Left renal pelvis (tissue), 4 donors: ENCODE measurements at places on chromosomes 12 and 14.
A peak's percentile ranks its signal among the peaks of the same experiment; 100 is the strongest.

DNA sequence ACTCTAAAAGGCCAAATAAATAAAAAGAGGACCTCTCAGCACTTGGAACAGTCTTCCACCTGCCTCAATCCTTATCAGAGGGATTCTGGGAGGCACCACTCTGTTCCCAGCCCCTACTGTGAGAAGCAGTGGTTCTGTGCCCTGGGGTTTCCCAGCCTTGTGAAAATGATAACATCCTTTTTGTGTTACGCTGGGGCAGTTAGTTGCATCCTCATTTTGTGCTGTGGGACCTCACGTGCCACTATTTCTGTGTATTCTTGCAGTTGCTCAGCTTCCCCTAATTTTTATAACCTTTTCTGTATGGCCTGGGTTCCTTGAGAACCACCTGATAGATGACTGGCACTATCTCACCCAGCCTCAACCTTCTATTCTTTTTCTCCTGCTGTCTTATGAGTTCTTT is 10.8 kb upstream of the CMA1 start:
- no peak for DNase-seq

DNA sequence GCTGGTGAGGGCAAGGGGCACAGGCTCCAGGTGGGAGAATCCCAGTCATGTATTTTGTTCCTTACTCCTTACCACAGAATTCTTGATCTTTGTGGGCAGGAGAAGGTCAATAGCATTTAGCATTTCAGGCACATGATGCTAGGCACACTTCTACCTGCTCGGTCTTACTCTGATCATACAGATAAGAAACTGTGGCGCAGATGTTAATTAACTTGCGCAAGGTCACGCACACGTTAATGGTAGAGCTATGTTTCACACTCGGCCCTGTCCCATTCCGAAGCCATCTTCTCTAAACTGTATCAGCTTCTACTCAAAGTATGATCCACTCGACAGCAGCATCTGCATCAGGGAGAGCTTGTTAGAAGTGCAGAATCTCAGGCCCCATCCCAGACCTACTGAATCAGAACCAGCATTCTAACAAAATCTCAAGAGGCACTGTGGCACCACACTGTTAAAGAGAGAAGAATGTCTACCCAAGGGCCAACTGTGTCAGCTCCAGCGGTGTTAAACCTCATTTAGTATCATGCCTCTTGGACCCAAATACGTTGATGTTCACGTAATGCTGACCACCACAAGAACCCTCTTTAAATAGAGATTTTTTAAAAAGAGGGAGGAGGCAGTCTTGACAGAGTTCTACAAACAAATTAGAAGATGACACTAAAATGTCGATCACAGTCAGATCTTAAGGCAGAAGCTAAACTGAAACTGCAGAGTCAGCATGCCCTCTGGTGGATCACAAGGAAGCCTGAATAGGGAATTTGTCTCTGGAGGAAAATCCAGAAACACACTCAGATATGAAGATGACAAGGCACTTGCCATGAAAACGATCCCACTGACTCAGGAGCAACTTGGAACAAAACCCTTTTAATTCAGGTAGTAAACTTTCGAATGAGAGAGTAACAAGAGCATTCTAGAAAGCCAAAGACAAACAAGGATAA is 7.3 kb downstream of the STXBP6 start:
- DNase-seq, result peak; percentile 38

DNA sequence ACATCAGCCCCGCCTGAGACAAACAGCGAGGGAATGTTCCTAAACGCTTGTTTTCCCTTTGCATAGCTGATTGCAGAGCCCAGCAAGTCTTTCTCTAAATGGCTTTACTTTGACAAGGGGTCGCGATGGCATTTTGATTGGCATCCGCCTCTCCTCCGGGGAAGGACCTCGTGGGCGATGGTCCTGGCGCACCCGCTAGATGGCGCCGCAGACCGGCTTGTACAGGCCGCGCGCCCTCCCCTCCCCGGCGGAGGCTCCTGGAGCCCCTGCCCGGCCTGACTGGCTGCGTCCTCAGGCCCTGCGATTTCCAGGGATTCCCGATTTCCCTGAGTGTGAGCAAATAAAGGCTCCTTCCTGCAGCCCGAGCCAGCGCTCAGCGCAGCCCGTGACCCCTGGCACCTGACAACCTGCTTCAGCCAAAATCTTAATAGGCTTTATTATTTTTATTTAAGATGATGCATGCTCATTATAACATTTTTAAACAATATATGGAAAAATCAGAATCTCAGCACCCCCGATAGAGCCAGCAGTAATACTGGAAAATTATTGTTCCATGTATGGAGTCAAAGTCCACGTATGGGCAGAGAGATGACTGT is 468.3 kb downstream of the AACS start:
- peak; percentile 5 for DNase-seq

GRCh38 chr12:107394693-107395092 is 290.9 kb upstream of the PWP1 start:
- no peak for DNase-seq

- DNase-seq, result no peak
Observed at GRCh38 chr12:9799961-9800360, 27.3 kb upstream of the KLRF1 start.

DNA sequence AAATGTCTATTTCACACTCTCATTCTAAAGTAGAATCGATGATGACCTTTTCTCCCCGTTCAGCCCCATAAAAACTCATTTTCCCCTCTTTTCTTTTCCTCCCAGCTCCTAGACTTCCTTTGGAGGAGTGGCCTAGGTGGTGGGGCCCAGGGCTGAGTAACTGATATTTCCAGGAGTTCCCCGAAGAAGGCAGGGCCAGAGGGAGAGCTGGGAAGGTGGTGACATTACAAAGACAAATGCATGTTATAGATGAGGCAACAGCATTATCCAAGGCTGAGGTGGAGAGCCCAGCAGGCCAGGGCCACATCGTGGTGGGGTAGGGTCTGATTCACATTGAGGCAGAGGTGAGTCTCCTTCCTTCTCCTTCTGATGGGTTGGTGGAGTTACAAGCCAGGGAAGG is 22.2 kb upstream of the HDAC7 start:
- no peak for DNase-seq

DNA sequence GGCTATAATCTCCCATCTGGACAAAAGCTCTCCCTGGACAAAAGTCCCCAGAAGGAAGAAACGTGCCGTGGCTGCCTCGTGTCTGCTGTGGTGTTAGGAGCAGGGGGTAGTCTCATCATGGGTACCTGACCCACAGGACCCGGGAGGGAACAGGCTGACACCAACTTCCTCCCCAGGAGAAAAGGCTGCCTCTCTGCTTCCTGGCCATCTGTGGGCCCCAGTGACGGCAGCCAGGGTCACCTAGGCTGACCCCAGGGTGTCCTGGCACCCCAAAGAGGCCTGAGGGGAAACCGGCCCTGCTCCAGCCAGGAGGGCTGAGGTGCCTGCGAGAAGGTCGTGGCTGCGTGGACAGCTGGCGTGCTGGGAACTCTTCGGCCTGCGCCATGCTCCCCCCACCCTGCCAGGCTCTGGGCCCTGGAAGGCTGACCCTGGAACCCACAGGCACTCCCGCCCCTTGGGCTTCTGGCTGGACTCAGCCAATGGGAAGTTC is 133.9 kb downstream of the RFLNA start:
- DNase-seq, result no peak

DNA sequence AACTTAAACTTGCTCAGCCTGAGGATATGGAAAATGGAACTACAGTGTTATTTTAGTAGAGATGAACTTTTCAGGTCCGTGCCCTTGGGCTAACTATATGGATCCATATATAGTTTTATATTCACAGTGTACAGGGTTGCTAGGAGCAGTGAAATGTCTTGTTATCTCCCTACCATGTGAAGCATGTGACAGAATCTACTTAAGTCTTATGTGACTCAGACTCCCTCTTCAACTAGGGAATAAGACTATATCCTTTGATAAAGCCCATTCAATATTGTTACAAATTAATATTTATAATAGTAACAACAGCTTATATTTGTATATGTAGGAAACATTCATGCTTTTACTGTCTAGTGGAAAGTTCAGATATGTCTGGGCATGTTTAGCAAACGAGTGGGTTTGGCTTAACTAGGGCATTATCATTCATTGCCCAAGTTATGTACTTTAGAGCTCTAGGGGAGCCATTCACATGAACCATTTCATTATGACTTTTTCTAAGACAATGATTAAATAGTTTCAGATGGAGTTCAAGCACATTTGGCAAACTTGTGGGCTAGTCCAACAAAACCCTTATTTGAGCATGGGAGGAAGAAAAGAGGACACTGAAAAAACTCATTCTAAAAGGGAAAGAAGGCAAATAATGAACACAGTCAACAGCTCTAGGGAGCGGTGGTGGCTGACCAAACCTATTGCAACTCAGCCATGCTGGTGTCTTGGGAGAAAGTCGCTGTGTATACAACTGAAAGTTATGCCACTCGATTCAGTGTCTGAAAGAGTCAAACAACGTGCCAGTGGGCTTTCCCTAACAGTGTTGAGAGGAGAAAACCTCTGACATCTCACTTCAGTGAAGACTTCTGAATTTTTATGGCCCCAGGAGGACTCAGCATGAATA is 305.9 kb upstream of the G2E3 start:
- no peak for DNase-seq

DNA sequence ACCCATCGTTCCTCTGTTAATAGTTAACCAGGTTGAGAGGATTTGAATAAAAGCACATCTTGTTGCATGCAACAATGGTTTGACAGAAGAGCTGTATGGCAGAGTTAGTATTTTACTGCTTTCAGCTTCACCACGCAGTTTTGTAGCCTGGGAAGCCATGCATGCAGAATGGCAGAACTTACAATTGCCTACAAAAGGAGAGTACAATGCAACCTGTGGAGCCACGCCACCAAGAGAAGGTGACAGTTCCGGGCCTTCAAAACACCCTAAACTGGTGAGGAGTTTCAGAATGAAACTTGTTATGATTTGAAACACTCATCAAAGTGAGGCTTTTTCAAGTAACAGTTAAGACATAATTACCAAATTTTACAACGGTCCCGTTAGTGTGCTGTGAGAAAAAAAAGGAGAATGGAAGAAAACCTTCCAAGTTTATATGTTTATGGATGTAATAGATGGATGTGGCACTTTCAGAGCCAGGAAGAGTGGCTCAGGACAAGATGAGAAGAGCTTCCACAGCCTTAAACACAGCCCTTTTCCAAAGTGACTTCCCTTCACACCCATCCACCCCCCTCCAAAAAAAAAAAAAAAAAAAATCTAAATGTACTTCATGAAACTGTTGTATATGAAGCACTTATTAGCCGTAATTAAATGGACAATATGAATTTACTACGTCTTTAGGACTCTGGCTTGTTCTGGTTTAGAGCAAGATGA is 158.7 kb downstream of the EGLN3 start:
- DNase-seq, result no peak

GRCh38 chr12:106879612-106880011 is 76.1 kb upstream of the TMEM263 start:
- DNase-seq, result no peak
